ENCODE measurements at places on chromosomes 13 and 19.
A peak's percentile ranks its signal among the peaks of the same experiment; 100 is the strongest.

- peak; percentile 33 for DNase-seq
Measured at GRCh38 chr13:57633141-57633949, 1.8 kb downstream of the PCDH17 start.

DNA sequence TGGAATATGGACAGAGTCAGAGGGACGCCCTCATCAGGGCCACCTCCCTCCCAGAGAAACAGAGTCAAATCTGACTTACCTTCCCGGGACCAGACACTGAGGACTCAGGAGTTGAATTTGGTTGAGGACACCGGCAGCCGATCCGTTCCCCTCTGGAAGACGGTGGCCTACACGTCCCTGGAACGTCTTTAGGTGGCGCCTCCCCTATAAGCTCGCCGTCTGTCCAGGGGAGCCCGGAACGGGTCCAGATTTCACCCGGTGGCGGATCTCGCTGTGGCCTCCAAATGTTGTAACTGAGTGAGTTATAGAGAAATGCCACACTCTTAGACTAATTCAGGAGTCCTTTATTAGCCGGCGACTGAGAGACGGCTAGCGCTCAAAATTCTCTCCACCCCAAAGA is 9.0 kb downstream of the TNFSF14 start:
- DNase-seq = no peak

- peak; percentile 94 for DNase-seq
Measured at GRCh38 chr13:41562083-41562482, 104.7 kb downstream of the RGCC start.

GRCh38 chr13:60334310-60334709 is 62.7 kb upstream of the TDRD3 start:
- no peak for DNase-seq

DNA sequence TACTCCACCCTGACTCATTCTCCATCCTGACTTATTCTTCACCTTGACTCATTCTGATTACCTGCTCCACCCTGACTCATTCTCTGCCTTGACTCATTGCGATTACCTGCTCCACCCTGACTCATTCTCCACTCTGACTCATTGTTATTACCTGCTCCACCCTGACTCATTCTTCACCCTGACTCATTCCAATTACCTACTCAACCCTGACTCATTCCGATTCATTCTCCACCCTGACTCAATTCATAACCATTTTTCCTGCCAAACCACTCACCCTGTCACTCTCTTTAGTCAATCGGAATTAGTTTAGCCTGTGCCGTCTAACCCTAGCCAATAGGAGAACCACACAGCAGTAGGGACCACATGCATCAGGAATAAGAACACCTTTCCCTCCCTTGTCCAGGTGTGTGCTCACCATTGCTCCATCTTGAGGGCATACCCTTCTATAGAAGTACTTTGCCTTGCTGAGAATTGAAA is 1227.4 kb upstream of the PCDH20 start:
- no peak for DNase-seq

- DNase-seq = no peak
Measured at GRCh38 chr19:22893855-22894270, 61.8 kb downstream of the ZNF723 start.

- no peak for DNase-seq
Measured at GRCh38 chr13:100528820-100529219, 59.8 kb downstream of the GGACT start.

DNA sequence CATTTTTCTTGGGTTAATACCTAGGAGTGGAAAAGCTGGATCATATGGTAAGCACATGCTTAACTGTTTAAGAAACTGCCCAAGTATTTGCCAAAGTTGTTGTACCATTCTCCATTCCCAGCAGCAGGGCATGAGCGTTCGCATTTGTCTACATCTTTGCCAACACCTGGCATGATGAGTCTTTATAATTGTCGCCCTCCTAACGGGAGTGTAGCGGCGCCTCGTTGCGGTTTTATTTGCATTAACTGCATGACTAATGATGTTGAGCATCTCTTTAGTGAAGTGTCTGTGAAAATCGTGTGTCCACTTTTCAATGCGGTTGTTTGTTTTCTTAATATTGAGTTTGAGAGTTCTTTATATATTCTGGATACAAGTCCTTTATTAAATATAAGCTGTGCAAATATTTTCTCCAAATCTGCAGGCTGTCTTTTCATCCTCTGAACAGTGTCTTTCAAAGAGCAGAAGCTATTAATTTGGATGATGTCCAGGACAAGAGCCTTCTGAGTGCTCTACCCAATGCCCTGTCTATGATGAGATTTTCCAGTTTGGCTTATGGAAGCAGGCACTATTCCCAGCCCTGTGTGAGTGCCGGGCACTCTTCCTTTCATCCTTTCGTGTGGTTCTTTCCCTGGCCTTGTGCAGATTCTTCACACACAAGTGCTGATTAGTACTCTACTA is 202.0 kb downstream of the FOXO1 start:
- DNase-seq = no peak

DNA sequence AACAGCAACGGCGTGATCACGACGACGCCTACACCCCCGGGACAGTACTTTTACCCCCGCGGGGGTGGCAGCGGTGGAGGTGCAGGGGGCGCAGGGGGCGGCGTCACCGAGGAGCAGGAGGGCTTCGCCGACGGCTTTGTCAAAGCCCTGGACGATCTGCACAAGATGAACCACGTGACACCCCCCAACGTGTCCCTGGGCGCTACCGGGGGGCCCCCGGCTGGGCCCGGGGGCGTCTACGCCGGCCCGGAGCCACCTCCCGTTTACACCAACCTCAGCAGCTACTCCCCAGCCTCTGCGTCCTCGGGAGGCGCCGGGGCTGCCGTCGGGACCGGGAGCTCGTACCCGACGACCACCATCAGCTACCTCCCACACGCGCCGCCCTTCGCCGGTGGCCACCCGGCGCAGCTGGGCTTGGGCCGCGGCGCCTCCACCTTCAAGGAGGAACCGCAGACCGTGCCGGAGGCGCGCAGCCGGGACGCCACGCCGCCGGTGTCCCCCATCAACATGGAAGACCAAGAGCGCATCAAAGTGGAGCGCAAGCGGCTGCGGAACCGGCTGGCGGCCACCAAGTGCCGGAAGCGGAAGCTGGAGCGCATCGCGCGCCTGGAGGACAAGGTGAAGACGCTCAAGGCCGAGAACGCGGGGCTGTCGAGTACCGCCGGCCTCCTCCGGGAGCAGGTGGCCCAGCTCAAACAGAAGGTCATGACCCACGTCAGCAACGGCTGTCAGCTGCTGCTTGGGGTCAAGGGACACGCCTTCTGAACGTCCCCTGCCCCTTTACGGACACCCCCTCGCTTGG is 966 bp downstream of the JUNB start:
- peak; percentile 76 for DNase-seq

DNA sequence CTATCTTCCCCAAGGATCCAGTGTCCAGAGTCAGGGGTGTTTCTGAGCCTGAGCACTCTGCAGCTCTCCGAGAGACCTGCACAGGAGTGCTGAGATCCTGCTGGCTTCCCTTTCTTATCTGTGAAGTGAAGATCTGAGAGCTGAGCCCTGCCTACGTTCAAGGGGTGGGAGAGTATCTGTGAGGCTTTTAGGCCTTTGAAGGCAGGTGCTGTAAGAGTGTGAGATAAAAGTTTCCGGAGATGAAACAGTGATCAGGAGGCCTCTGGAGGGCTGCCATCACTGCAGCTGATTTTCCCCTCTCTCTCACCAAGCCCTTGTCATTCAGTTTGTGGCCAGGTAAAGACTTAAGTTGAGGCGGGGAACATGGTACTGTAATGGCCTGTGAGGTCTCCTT is 83.1 kb downstream of the AKAP11 start:
- DNase-seq = no peak

DNA sequence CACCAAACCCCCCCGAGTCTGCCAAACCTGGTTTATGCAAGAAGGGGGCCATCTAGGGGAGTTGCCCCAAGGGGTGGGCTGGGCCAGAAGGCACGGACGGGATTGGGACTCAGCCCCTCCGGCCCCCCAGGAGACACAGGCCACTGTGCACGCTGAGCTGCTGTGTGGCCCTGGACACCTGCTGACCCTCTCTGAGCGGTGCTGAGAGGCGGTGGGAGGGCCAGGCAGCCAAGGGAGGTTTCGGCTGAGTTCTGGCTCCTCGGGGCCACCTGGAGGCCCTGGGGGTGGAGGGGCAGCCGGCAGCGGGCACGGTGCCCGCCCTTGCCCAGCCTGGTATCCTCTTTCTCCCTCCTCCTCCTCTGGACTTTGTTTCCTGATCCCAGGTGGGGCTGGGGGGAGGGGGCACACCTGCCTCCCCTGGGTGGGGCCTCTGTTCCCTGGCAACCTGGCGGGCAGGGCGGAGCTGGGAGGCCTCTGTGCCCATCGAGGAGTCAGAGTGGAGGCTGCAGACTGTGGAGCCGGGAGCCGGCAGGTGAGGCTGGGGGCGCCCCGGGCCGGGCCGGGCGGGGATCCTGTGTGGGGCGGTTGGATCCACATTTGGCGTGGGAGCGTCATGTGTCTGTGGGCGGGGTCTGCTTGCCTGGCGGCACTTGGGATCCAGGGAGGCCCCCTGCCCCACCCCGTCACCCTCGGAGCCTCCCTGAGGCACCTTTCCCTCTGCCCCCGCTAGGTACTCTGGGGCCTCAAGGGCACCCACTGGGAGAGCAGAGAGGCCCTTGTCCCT is at the start of gene MISP:
Gene MISP (plus strand): TSS at position 473 of the 784 bp plus-strand sequence. CDS start 5,835 bp downstream, outside the sequence.
- peak; percentile 89 for DNase-seq

DNA sequence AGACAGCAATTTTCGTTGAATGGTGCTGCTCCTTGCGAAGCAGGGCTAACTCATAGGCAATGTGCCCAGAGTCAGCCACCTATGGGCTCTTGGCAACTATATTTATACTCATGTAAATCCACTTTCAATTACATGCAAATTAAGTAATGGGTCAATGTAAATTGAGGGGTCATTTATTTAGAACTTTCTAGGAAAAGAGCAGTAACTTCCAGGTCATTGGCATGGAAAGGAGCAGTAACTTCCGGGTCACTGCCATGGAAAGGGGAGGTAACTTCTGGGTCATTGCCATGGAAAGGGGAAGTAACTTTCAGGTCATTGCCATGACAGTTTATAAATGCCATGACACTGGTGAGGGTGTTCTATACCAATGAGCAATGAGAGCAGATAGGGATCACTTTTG is 11.6 kb downstream of the KLK4 start:
- DNase-seq = no peak

GRCh38 chr19:51807111-51807701 is 12.2 kb downstream of the FPR3 start:
- peak; percentile 48 for DNase-seq

DNA sequence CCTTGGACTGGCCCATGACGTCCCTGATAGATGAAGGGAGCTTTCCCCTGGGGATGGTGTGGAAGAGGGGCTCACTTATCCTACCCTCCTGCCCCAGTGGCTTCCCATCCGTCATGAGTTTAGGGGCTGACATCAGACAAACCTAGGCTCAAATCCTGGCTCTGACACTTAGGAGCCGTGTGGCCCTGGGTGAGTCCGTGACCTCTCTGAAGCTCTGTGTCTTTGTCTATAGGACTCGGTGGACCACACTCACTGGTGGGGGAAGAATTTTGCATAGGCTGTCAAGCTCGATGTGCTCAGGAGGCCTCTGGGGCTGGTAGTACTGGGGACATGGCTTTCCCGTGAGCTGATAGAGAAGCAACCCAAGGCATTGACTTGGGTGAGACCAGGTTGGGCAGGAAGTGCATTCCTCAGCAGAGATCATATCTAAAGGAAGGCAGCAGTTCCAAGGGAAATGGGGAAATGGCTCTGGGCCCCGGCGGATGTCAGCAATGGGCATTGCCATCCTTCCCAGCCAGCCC is 17.4 kb upstream of the AP1M2 start:
- DNase-seq = peak; percentile 54

- peak; percentile 66 for DNase-seq
Measured at GRCh38 chr13:113616281-113616906, 31.8 kb downstream of the TFDP1 start.

- no peak for DNase-seq
Measured at GRCh38 chr13:91647361-91647990, 249.1 kb downstream of the GPC5 start.

- DNase-seq = no peak
Measured at GRCh38 chr13:75566658-75567057, 17.1 kb downstream of the UCHL3 start.

DNA sequence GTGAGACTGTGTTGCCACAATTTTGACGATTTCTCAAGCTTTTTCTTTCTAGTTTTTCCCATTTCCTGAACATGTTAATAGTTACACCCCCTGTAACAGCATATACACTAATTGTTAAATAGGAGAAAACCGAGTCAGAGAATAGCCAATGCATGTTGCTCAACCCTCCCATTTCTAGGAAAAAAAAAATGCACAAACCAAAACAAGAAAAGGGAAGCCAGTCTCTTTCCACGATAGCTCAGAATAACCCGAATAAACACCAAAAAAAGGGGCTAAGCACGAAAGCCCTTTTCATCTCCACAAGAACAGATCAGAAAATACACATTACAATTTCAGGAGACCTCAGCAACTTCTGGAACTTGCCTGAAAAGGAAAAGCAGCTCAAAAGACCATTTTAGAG is 16.3 kb downstream of the LATS2 start:
- no peak for DNase-seq

- peak; percentile 91 for DNase-seq
Measured at GRCh38 chr19:44025217-44025936, at the start of gene ZNF222. ZNF222 (plus strand) TSS chr19:44025379; CDS start chr19:44025437, 58 bp downstream.

- no peak for DNase-seq
Measured at GRCh38 chr13:25380082-25380481, 8.3 kb downstream of the ATP8A2 start.

GRCh38 chr13:68257111-68257842 is 1027.1 kb upstream of the PCDH9 start:
- DNase-seq = no peak

GRCh38 chr13:40640202-40640601 is 26.2 kb downstream of the FOXO1 start:
- DNase-seq = no peak

- no peak for DNase-seq
Measured at GRCh38 chr13:44331912-44332851, 41.4 kb upstream of the SERP2 start.
